T-helper 22 cell (primary cell): ENCODE measurements at places on chromosomes 2 and 18.

GRCh38 chr18:45760462-45761036 is 36.6 kb downstream of the SLC14A1 start:
- no peak for DNase-seq

DNA sequence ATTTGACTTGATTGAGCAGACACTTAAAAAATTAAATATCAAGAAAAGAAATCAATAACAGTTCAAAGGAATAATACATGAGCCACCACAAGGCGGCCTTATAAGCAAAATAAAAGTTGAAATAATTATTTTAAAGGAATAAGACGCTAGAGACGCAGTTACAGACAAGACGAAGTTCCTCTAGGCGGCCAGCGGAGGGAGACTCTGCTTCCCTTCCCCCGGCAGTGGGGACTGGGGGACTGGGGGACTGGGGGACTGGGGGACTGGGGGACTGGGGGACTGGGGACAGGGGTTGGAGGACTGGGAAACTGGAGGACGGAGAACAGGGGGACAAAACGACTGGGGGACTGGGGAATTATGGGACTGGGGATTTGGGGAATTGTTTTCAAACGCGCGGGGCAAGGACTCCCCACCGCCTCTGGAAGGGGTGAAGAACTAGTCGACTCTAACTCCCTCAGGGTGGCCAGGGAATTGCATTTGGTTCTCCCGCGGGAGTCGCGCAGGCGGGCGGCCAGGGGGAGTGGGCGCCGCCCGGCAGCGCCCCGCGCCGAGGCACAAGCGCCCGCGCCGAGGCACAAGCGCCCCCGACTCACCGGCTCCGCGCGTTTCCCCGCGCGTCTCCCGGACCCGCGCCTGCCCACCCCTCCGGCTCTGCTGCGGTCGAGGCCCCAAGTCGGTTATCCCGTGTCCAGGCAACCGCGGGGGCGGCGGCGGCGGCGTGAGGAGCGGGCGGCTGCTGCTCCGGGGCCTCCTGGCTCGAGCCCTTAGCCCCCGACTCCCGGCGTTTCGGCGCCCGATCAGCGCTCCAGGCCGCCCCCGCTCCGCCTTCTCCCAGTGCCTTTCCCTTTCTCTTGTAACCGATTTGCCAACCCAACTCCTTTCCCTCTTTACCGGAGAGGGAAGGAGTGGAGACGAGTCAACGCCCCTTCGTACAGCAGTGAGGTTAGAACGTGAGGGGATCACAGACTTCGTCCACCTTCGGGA is at the start of gene CCDC178:
CCDC178 (minus strand) TSS at position 662 of the 984 bp plus-strand sequence. CDS start 28,633 bp downstream, outside the sequence.
- no peak for DNase-seq

DNA sequence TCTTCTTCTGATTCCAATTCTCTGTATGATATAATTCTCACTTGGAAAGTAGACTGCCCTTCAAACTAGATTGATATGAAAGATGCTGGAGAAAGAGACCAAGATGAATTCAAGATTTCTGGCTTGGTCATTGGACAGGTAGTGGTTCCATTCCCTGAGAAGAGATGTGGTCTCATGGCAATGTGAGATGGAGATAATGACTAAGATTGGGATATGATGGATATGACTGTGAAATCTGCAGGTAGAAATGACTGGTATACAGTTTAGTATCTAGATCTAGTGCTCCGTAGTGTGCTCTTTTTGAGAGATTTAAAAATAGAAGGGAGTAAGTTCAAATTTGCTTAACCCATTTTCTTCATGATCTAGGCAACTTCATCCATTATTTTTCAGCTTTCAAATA is 425.4 kb upstream of the TRIB2 start:
- DNase-seq, result no peak

GRCh38 chr2:158179660-158180059 is 78.0 kb downstream of the UPP2 start:
- no peak for DNase-seq

DNA sequence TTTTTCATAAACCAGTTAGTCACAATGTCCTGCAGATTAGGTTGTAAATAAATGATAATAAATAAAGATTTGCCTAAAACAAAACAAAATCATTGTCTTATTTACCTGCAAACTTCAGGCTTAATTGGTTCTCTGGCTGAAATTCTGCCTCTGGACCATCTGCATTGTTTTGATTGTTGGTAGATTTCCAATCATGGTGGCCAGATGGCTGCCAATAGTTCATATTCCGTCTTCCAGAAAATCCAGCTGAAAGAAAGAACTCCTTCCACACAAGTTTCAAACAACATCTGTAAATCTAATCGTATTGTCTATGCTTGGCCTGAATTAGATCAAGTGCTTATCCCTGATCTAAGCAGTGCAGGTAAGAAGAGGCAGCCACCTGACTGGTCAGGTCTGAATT is 771.1 kb upstream of the ZEB2 start:
- no peak for DNase-seq
